ENCODE measurements at places on chromosomes 11 and 22.
A peak's percentile ranks its signal among the peaks of the same experiment; 100 is the strongest.

GRCh38 chr22:29072979-29073617, at the start of gene KREMEN1:
TSS of gene KREMEN1 (plus strand) at chr22:29073035. CDS start at chr22:29073131, 96 bp downstream.
- no peak for DNase-seq

DNA sequence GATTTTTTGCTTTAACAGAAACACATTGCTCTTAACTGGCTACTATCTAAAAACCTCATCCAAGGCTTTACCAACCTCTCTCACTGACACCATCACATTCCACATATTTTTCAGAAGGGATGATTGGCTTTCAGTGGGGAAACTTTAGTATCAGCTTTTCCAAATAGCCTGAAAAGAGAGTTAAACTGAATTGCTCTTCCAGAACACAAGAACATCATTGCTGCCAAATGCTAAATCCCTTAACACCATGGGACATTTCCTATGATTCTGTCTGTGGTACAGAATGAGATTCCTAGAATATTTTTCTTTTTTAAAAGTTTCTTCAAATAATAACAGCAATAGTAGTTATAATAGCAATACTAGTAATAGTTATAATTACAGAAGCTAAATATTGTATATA, 45.4 kb downstream of the SOX6 start:
- no peak for DNase-seq

- no peak for DNase-seq
Observed at GRCh38 chr11:98423933-98424332, 596.8 kb upstream of the CNTN5 start.

- no peak for DNase-seq
Observed at GRCh38 chr11:27679136-27680015, 20.9 kb downstream of the BDNF start.

DNA sequence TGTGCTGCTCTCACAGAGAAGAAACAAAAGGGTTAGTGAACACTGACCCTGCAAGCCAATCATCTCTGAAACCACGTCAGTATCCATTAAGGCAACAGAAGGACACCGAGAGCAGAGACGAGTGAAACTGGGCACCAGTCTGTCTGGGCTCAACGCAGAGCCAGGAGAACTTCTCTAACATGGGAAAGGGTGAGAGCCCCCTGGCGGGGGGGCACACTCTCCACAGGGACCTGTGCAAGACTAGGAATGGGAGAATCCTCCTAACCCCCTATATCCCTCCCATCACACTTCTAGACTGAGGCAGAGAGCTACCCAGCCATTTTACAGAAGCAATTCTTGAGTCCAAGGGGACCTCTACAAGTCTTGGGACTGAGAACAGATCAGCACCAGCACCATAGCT, 285.8 kb downstream of the SOX6 start:
- peak; percentile 6 for DNase-seq

- no peak for DNase-seq
Observed at GRCh38 chr11:28910926-28911325, 802.7 kb downstream of the METTL15 start.

DNA sequence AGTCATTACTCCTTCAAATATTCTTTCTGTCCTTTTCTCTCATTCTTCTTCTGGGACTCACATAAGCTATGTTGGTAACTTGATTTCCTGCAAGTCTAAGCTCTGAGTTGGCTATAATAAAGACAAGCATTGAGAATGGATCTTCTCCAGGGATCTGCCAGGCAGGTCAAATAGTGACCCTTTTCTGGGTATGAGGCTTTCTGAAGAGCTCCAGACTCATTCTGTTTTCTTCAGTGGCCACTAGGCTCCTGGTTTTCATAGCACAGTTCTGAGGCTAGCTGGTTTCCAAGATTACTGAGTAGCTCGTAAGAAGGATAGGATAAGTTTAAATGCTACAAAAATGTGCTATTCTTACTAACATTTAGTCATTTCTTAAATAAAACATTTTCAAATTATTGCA, 38.3 kb downstream of the TMPRSS5 start:
- no peak for DNase-seq

GRCh38 chr11:78315724-78316123, 101.9 kb downstream of the GAB2 start:
- DNase-seq: no peak

GRCh38 chr11:126172596-126173038, 38.8 kb downstream of the RPUSD4 start:
- no peak for DNase-seq

DNA sequence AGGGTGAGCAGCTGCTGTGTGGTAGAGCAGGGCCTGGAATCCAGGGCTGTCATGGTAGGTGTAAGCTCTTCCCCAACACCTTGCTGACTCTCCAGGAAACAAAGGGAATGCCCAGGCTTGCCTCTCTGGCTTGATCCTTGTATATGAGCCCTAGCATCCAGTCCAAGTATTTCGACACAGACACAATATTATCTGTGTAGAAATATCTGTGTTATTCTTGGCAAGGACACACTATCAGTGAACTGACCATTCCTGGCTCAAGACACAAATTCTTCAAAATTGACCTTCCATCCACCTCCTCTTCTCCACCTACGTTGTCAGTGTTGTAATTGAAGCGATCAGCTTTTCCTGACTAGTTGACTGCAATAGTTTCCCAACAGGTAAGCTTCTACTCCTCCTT, 312.0 kb upstream of the NARS2 start:
- no peak for DNase-seq

GRCh38 chr11:120898568-120898967, 125.3 kb upstream of the TBCEL start:
- DNase-seq: no peak

DNA sequence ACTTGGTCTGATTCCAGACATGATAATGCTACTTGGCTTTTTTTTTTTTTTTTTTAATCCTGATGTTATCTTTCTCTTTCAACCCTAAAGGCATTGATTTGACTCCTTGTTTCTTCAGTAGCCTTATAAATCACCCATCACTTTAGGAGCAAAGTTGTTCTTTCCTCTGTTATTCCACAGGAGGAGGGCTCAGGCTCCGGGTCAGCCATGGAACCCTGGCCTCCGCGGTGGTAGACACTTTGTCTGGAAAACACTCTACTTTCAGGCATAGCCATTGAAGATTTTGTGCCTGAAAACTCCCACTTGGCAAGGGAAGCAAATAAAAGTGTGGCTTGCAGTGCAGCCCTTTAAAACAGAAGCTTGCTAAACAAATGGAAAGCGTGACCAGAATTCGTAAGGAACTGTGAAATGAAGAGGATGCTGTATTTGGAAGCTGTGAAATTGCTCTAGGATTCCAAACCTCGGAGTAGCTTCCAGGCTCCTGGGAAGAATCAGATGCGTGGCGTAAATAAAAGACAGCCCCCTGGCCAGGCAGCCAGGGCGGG, 44.9 kb downstream of the ARHGAP8 start:
- peak; percentile 12 for DNase-seq
